ENCODE measurements at places on chromosomes 4 and X. TPM values are rescaled to one million over a fixed set of nuclear protein-coding genes. Genes with fewer than 3 reads are reported as not detected.

Gene PNMA3
- not detected for total RNA-seq

Gene CSN1S1
- total RNA-seq = not detected

Gene HPGD
- total RNA-seq = not detected

Gene RNF212
- total RNA-seq = not detected

Gene GLRB
- 11.4 TPM for total RNA-seq

Gene CBR4
- 10.2 TPM for total RNA-seq

Gene USP17L17
- not detected for total RNA-seq

Gene CPZ
- 4.8 TPM for total RNA-seq

Gene TLR1
- total RNA-seq = not detected

Gene TEX13D
- total RNA-seq = not detected

Gene PRDX4
- total RNA-seq = 124 TPM

Gene TMSB15B
- 2.0 TPM for total RNA-seq

Gene PDCL2
- not detected for total RNA-seq

Gene FAM47A
- total RNA-seq = not detected

Gene DSPP
- not detected for total RNA-seq

Gene ARSJ
- total RNA-seq = 42.2 TPM

Gene PLK4
- 8.1 TPM for total RNA-seq

Gene ATP10D
- total RNA-seq = 60.2 TPM

Gene FRYL
- 25.5 TPM for total RNA-seq

Gene GPR82
- not detected for total RNA-seq

Gene MAGEA10
- not detected for total RNA-seq

Gene SLBP
- total RNA-seq = 65.5 TPM

Gene ATOH1
- total RNA-seq = not detected

Gene PROM1
- not detected for total RNA-seq

Gene PPP2R2C
- total RNA-seq = not detected

Gene FMR1NB
- not detected for total RNA-seq

Gene STK32B
- 0.33 TPM for total RNA-seq

Gene GLUD2
- 0.45 TPM for total RNA-seq

Gene FRMD7
- not detected for total RNA-seq

Gene AREG
- 0.42 TPM for total RNA-seq

Gene CXCL11
- not detected for total RNA-seq

Gene PYURF
- 80.5 TPM for total RNA-seq
